Cardiac septum (tissue), 1 donor: ENCODE measurements at places on chromosomes 16 and 17. TPM values are rescaled to one million over a fixed set of nuclear protein-coding genes. Genes with fewer than 3 reads are reported as not detected.

DNA sequence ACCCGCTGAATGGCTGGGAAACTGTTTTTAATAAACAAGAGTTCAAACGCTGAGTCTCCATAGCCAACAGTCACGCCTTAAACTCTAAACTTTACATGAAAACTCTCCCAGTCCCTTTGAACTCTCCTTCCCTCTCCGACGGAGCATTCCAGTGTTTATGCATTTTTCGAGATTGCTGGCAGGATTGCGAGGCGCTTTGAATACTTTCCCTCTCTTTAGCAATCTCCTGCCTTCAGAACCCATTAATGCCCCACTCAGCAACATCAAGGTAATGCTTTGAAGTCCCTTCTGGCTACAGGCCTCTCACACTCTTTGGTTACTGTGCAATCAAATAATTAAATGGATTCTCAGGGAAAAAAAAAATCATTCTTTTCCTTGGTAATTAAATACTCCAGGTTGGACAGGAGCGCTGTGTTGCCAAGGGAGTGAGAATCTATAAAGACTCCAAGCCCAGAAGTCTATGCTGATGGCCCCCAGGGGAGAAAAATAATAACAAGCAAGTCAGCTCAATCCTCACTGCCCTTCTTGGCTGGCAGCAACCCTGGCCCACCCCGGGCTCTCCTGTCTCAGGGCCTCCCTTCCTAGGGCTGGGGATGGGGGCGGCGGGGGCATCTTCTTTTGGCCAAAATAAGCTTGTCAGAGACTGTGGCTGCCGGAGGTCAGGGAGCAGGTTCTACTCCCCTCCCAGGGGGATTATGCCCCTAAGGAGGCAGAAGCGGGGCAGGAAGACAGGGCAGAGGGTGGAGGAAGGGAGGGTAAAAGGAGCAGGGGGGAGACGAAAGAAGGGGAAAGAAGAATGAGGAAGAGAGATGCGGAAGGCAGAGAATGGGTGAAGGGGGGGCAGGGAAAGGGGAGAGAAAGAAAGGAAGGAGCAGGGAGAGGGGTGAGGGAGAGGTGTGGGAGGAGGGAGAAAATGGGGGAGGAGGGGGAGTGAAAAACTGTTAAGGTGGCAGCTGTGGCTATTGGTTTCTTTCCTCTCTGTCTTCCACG lies 45.2 kb downstream of the AXIN2 start:
- DNase-seq = no peak

DNA sequence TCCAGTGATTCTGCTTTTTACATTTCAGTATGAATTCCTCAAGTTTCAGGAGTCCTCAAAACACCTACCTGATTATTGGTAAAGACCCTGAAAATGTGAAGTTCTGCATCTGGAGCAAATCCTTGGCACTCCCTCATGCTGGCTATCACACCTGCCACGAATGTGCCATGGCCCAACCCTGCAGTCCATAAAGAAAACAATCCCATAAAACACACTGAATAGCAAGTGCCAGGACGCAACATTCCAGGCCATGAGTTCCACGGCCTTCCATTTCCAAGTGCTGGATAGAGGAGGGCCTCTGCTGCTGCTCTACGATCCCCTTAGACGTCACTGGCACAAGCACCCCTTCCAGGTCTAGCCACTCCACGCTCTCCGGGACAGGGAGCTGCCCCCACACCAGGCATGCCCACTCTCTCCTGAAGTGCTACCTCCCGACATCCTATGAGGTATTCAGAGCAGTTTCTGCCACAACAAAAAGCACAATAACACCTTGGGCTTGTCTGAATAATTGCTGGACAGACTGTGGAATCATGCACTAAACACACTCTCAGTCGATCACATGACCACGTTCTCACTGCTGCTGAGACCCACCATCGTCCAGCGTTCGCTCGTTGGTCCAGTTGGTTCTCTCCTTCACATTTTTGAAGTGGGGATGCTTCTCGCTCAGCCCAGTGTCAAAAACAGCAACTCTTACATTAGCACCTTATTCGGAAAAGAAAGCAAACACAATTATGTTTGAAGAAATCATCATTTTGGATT lies 23.4 kb downstream of the MBTPS1 start:
- DNase-seq = no peak

- no peak for DNase-seq
Observed at GRCh38 chr16:73190256-73190655, 142.3 kb upstream of the ZFHX3 start.

DNA sequence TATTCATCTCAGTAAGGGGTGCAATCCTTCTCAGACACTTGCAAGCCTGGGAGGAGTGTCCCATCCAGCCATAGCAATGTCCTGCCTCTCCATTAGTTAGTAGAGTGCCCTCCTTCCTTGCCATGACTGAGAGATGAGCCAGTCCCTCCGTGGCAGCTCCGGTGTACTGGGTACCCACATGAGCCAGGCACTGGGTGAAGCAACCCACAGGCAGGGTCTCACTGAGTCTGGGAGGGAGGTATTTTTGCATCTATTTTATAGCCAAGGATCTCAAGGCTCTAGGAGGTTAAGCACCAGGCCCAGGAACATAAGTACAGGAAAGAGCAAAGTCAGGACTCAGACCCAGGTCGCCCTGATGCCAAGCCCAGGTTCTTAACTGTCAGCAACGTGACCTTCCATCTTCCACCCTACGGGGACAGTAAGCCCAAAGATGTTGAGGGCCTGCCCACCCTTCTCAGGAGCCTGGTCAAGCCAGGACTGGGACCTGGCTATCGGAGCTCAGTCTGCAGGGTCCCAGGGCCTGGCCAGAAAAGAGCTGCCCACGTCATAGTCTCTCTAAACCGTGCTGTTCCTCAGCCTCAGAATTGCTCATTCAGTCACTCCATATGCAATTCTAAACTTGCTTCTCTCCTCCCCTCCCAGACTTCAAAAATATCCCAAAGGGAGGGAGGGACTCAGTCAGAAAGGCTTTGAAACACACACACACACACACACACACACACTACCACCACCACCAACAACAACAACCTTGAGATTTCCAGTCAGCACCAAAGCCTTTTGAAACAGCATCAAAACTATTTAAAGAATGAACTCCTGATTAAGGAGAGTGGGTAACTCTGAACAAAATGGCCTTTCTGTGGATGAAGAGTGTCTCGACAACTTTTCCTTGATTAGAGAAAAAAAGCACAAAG lies 16.6 kb downstream of the NOS2 start:
- no peak for DNase-seq

DNA sequence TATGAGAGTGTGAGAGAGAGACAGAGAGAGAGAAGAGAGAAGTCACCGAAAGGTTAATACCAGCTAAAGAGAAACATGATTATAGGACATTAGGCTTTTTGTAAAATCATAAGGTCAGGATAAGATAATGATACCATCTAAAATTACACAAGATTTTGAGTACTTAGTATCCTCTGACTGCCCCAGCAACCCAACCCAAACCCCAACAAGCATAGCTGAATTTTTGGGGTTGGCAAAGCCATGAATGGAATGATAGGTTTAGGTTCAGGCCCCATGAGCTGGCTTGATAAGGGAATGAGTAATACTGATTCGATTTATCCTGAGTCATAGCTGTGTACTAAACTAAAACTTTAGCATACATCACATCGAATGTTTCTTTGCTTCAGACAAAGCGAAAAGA lies 259.5 kb downstream of the IRX3 start:
- no peak for DNase-seq

The AARSD1 gene
- 27.0 TPM for total RNA-seq

DNA sequence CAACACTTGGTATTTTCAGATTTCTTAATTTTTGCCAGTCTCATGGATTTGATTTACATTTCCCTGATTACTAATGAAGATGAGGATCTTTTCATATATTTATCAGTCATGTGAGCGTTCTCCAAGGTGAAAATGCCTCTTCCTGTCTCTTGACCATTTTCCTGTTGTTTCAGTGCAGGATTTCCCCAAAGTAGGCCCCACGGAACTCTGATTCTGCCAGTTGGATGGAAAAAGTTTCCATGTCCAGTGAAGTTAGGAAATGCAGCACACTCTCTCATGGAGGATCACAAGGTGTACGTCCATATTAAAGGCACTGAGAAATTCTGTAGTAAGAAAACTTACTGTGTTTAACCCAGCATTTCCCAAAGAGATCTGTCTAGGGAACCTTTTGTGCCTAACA lies 16.5 kb upstream of the LIMD2 start:
- DNase-seq = no peak

GRCh38 chr16:87253536-87253935 lies 63.7 kb downstream of the C16orf95 start:
- DNase-seq = no peak

GRCh38 chr17:20935740-20936139 lies 107.1 kb downstream of the USP22 start:
- no peak for DNase-seq
